AG10803 (cell line): ENCODE measurements at places on chromosomes 2 and 18.

DNA sequence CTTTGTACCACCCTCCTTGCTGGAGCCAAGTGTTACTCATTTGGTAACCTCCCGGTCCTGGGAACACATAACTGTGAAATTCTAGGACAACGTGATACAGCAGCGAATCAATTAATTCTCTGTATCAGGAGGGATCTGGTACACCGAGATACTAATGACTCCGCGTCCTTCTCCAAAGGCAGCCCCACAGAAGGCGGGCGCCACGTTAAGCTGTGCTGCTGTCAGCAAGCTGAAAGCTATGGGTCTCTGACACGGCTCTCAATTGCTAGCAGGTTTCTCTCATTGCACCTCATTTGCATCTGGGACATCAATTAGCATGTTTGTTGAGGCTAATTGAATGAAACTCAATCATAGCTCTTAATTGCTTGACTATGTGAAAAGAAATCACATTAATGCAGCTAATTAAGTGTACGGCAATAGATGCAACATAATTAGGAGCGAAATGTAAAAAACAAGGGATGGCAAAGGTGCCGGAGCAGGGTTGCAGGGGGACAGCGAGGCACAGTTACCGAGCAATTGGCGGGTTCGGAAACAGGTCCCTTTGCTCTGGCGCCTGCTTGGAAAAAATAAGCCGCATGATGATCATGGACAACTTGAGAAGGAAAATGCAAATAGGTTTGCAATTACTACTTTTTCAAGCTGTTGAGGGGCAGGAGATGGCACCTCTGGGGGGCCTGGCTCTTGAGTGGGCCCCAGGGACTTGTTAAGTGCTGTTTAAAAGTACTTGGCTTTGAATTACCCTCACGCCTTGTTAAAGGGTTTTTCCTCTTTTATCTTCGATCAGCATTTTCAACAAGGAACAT is 264.2 kb downstream of the GBX2 start:
- DNase-seq = no peak

GRCh38 chr2:217146956-217147355 is 287.1 kb upstream of the TNP1 start:
- no peak for DNase-seq

DNA sequence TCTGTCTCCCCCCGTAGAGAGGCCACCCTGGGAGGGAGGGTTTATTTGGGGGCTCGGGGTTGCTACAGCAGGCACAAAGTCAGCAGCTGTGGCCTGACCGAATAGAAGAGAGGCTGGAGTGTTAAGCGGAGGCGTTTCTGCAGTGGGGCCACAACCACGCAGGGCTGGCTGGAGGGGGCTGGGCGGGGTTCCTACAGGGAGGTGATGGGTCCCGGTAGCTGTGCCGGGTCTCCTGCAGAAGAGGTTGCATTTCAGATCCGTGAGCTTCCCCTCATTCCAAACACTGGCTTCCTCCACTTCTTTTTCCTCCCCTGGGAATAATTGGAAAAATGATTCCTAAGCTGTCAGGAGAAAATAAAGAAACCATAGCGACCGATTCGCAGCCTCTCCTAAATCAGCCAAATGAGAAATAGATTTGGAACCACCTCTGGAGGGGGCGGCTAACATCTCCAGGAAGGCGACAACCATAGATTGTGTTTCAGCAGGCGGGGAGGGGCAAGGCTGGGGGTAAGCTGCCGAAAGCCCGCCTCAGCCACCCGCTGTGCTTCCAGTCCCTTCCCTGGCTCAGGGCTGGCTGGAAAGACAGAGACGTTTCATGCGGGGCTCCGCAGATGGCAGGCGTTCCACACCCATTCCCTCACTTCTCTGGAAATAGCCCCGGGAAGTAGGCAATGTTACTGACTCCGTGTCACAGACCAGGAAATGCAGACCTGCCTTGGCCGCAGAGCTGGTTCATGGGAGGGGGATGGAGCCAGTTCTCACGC is 85.6 kb upstream of the TAF1B start:
- peak; percentile 54 for DNase-seq

DNA sequence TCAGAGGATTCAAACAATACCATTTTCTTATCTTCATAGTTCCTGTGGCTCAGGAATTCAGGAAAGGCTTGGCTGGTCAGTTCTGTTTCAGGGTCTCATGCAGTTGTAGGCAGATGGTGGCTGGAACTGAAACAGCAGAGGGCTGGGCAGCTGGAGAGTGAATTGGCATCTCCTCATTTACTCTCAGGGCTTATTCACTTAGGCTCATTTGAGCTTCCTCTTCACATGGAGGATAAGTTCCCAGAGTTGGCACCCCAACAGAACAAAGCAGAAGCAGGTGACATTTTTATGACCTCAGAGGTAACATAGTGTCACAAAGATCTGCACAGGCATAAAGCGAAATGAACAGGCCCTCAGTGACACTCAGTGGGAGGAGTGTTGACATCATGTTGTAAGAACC is 66.1 kb downstream of the RBBP8 start:
- DNase-seq = peak; percentile 33

DNA sequence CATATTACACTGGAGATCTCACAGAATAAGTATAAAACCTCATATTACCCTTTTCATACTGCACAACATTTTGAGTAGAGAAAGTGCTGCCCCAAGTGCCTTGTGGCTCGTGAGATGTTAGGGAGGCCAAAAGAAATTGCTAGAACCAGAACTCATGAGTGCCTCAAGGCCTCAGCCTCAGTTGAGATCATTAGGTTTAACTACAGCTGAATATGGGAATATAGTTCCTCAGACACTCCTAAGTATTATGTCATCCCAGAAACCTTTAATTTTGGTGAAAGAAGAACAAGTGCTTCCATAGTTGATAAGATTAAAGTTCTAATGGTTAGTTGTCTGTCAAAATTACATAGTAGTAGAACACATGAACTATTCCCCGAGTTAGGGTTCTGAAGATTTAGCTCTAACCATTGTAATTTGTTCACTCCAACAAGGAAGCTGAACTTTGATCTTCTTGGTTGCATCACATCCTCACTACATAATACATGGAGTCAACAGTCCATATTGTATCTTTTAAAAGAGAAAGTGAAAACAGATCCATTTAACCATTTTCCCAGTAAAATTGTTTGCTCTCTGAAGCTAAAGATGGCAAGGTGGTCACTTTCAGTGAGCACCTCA is 9.6 kb upstream of the AQP4 start:
- DNase-seq = no peak

DNA sequence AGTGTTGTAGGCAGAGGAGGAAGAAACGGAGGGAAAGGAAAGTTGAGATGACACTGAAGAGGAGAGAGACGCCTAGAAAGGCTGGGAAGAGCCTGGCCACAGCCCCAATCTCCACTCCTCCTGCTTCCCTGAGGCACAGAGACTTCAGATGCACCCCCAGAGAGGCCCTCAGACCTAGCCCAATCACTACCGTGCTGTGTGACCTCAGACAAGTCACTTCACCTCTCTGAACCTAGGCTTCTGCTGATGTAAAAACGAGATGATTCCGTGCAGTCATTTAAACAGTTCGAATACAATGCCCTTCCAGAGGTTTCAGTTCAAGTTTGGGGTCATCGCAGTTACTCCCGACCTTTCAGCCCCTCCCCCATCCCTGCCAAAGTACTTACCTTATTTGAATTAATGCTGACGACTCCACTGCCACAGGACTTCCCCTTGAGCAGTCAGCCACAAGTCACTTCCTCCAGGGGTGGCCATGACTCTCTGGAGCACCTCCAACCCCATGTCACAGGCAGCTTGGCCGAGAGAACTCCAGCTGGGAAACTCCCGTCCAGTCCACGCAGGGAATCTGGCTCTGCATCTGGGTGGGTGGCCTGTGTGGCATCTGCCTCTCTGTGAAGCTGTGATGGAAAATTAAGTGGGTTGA is 105.2 kb upstream of the ID2 start:
- DNase-seq = no peak

- no peak for DNase-seq
Observed at GRCh38 chr2:174335254-174335987, 667 bp downstream of the SP9 start.

DNA sequence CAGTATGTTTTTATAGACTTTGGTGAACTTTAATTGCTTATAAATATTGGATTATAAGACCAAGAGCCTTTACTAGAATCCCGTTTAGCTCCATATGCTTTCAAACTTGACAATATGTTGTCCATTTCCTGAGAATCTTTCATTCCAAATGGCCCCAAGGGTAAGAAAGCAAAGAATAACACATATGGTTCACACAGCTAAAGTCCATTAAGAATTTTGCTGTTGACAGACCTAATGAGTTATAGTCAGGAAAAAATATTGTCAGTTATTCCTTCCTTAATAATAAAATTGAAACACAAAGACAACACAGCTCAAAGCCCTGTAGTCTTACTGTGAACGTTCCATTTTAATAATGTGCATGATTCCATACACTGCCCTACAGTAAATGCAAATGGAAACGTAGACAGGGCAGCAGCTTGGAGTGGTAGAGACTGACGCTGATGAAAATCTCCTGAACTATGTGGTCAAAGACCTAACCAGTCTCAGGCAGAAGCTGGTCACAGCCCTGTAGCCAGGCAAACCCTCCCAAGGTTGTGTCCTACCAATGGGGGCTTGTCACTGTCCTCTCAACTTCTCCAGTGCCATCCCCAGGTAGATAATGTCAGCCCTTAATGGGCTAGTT is 49.0 kb upstream of the ATIC start:
- no peak for DNase-seq

- DNase-seq = peak; percentile 12
Observed at GRCh38 chr18:57869221-57869620, 66.1 kb upstream of the ATP8B1 start.

GRCh38 chr2:150491943-150492342 is 4.5 kb upstream of the RND3 start:
- peak; percentile 85 for DNase-seq

- no peak for DNase-seq
Observed at GRCh38 chr18:13451213-13451540, 232.6 kb downstream of the LDLRAD4 start.

DNA sequence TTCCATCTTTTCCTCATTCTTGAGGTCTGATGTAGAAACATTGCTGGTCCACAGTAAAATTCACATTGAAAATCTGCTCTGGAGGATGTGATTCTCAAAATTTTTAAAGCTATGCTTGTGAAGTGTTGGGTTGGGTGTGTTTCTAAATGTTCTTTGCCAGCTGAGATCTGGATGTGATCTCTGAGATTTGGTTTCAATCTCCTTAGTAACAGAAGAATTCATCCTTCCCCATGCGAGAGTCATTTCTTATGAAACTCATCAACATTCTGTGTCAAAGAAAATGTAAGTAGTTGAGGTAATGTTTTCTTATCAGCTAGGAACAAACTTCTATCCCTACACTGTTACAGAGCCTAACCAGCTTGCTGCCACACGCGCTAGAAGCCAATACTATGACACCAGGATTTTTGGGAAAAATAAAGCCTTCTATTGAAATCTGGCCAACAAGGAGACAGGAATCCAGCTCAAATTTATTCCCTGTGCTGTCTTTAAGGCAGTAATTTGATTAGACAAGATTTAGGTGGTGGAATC is 134.9 kb downstream of the PTH2R start:
- no peak for DNase-seq

DNA sequence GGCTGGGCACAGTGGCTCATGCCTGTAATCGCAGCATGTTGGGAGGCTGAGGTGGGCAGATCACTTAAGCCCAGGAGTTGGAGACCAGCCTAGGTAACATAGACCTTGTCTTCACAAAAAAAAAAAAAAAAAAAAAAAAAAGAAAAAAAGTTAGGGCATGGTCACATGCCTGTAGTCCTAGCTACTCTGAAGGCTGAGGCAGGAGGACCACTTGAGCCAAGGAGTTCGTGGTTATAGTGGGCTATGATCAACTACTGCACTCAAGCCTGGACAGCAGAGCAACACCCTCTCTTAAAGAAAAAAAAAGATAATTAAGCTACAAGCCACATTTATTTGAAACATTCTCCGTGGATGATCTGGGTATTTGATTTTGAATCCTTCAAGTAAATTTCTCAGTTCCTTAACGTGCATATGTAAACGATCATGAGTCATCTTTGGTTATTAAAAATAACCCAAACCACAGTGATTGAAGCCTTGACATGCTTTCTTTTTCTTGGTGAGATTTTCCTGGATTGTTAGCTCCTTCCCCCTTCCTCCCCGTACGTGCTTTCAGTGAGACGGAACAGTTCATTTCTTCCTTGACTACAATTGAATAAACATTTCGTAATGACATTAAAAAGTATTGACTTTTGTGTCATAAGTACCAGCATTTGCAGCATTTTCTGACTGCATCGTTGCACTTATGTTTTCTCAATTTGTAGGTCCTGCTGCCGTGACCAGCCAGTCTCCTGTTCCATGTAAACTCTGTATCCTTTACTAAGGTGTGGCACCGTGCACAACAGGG is 20.3 kb downstream of the RMC1 start:
- peak; percentile 76 for DNase-seq

DNA sequence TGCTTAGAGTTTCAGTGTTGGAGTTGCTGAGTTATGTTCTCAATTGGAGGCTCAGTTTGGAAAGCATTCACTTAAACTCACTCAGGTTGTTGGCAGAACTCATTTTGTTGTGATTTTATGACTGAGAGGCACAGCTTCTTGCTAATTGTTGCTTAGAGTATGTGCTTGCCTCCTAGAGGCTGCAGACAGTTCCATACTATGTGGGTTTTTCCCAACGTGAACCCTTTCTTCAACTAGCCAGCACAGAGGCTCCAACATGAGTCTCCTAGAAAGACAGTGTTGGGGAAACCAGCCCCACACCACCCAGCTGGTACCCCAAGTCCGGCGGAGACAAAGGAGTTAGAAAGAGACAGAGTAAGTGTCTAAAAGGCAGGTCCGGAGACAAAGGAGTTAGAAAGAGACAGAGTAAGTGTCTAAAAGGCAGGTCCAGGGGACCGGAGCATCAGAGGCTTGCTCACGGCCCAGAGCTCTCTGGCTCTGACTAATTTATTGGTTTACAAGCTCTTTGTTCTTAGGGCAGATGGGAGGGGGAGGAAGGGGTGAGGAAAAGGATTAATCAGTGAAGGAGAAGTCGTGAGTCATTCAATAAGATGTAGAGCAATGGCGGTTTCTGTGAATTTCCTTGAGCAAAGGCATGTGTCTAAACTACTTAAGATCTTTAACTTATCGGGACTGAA is 999.7 kb upstream of the LRRTM1 start:
- DNase-seq = no peak

DNA sequence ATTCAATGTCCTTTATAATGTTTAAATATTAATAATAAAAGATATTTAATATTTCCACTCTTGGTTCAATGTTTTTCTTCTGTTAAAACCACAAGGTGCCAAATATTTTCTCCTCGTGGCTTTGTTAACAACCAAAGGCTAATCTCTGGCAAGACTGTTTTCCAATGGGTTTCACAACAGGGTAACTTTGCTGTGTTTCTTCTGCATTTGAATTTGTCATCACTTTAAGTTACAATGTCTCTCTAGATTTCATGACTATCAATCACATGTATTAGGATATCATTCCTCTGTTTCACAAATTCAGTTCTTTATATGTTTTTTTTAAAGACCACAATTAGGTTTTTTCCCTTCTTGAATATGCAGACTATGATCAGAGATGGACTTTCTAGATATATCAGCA is 469.8 kb upstream of the ACVR2A start:
- peak; percentile 44 for DNase-seq

- DNase-seq = no peak
Observed at GRCh38 chr2:230234122-230234722, 8.7 kb downstream of the SP140 start.

- DNase-seq = no peak
Observed at GRCh38 chr18:38759457-38759856, 1193.9 kb upstream of the CELF4 start.
